Fibroblast of skin of scalp (primary cell): ENCODE measurements at places on chromosomes 12 and 14.

DNA sequence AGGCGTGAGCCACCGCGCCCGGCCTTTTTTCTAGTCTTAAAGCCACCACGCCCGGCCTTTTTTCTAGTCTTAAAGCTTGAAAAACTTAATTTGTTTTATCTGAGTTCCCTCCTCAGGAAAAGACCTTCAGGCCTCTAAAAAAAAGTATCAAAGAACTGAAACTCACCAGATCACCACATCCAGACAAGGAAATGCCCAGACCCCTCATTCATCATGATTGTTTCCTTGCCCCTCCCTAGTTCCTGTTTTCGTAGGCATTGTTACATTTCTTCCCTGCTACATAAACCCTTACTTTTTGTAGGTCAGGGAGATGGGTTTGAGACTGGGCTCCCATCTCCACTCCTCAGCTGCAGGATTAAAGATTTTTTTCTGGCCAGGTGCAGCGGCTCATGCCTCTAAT lies 21.1 kb upstream of the VWF start:
- DNase-seq: no peak

GRCh38 chr12:51424094-51424661 lies 453 bp upstream of the SLC4A8 start:
- no peak for DNase-seq

GRCh38 chr14:33589334-33589733 lies 361.5 kb downstream of the EGLN3 start:
- peak; percentile 45 for DNase-seq

- no peak for DNase-seq
These were observed 7.8 kb downstream of the AKT1 start for GRCh38 chr14:104787736-104788135.

- DNase-seq: no peak
These were observed 22.3 kb downstream of the DEGS2 start for GRCh38 chr14:100137173-100137572.

- peak; percentile 53 for DNase-seq
These were observed 467.8 kb downstream of the MDGA2 start for GRCh38 chr14:47207617-47208016.

DNA sequence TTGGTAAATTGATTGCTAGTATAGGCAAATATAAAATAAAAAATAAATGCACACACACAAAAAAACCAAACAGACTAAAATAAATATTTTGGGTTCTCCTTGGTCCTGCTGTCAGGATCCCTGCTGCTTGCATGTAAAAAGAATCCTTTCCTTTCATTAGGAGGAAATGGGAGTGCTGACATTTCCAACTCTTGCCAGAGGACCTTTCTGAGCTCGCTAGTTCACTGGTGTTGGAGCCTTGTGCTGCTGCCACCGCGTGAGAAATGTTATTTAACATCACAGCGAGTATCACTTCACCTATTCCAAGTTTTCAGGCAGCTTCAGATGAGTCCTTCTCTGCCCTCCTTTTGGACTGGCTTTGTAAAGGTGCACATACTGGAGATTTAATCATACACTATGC lies 358.9 kb downstream of the NPAS3 start:
- DNase-seq: no peak

DNA sequence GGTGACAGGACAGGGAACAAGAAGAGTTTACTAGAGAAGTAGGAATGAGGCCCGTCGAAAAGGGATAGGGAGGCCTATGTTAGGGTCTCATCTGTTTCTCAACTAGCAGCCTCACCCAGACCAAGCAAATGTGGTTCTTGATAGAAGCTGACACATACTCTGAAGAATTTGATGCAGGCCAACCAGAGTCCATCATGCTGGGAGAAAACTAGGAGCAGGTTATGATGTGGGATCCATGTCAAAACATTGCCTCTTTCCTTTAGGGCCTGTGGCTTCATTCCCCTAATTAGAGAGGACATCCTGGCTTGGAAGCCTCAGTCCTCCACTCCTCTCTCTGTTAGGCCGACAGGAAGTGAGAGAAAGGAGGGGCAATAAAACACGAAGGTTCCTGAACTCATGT lies 122.8 kb downstream of the NTF3 start:
- DNase-seq: peak; percentile 94

DNA sequence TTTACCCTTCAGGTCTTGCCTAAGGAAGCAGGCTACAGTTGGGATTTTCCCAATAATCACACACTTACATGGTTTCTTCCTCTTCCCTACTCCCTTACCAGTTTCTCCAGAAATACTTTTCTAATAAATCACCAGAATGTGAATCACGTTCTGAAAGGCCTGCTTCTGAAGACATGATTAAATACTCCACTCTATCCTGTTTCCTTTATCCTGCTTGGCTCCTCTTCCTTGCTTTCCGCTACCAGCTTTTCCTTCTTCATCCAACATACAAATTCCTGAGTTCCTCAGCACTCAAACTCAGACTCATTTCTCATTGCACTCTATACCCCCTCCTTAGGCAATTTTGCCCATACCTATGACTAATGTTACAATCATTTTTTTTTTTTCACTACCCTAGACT lies 118.3 kb downstream of the MGAT4C start:
- DNase-seq: peak; percentile 79

DNA sequence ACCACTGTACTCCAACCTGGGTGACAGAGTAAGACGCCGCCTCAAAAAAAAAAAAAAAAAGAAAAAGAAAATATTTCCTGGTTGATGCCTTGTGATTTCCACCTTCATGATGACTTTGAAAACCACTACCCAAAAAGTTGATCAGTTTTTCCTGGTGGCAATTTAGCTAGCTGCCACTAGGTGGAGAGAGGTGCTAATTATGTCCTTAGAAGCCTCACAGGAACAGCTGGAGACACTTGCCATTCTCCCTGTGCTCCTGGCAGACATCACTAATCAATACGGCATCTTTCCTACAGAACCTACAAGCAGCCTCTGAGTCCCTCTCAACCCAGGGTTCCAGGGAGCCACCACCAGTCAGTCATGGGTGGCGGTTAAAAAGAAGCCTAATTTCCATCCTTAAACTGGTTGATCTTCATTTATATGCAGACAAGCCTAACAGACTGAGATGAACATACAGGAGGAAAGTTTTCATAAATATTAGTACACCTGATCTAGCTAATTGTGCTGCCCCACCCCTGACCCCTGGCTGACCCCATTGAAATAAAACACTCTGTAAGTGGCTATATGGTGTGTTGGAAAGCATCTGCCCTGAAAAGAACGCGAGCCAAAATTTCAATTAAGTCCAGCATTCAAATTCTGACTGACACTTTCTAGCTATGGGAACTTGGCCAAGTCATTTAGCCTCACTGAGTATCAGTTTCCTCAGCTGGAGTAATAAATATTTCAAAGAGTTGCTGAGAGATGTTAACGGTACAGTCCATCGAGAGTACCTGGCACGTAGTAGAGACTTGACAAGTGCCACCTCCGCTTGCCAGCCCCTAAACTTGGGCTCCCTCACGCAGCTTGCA lies 6.2 kb upstream of the OAS1 start:
- peak; percentile 40 for DNase-seq

- no peak for DNase-seq
These were observed 13.3 kb upstream of the NYNRIN start for GRCh38 chr14:24385524-24385923.

GRCh38 chr14:85617791-85618190 lies 87.8 kb downstream of the FLRT2 start:
- DNase-seq: peak; percentile 6

DNA sequence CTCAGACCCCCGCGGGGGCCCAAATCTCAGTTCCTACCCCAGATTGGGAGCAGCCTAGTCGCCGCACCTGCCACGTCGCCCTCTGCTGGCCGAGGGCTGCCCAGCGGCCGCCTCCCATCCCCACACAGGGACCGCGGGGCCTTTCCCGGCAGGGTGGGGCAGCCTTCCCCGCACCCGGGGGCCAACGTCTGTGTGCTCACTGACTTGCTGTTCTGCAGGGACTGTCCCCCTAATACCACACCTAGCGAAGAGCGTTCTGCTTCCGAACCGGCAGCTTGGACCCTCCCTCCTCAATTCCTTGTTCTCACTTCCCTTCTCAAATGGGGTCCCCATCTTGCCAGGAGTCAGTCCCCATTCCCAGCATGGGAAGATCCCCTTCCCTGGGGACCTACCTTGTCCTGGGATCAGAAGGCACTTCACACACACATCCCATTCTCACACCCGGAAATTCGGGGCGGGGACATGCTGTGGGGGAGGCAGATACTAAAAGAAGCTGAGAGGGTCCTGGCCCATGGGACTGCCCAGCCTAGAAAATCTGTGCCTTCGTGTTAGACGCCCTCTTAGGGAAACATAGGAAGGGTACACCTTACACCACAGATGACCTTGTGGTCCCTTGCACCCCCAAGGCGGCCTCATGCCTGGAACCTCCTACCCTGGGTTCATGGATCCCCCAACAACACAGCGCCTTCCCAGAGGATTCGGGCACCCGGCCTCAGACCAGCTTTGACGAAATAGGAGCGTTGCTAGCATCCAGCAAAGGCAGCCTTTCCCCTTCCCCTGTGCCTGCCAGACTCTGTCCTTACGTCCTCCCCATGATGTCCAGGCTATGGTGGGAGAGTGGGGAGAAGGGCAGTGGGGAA lies 16.4 kb downstream of the ACVRL1 start:
- DNase-seq: peak; percentile 28

GRCh38 chr12:20314328-20314727 lies 54.0 kb upstream of the PDE3A start:
- peak; percentile 87 for DNase-seq

GRCh38 chr14:62896932-62897456 lies 148.3 kb downstream of the KCNH5 start:
- no peak for DNase-seq

GRCh38 chr14:106222731-106223130 lies 696.3 kb downstream of the TMEM121 start:
- DNase-seq: no peak

DNA sequence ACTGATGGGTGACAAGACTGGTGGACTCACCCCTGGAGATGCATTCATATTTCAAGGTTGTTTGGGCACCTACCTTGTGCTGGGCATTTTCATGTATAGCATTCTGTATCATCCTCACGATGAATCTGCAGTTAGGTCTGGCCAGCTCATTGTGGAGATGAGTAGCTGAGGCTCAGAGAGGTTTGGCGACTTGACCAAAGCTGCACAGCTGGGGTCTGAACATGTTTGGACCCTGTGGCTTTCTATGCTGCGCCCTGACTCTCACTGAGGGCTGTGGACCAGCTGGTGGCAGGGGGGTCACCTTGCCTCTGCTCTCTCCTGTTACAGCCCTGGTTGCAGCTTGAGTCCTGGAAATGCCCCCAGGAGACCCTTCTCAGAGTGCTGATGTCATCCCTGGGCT lies 24.9 kb upstream of the CCDC63 start:
- DNase-seq: no peak

DNA sequence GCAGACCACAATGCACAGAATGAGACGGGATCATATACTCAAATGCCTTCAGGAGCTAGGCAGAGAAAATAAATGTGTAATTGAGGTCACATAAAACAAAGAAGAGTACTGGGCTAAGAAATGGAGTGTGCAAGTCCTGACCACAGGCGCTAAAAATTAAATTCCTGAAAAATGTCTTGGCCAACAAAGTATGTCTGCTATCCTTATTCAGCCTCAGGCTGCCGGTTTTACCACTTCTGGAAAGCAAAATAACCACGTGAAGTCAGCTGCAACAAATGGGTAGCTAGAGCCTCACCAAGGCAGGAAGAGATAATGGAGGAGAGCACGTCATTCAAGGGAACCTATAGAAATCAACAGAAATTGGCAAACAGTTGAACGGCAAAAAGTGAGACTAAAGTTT lies 3.1 kb downstream of the PYGL start:
- DNase-seq: peak; percentile 84

DNA sequence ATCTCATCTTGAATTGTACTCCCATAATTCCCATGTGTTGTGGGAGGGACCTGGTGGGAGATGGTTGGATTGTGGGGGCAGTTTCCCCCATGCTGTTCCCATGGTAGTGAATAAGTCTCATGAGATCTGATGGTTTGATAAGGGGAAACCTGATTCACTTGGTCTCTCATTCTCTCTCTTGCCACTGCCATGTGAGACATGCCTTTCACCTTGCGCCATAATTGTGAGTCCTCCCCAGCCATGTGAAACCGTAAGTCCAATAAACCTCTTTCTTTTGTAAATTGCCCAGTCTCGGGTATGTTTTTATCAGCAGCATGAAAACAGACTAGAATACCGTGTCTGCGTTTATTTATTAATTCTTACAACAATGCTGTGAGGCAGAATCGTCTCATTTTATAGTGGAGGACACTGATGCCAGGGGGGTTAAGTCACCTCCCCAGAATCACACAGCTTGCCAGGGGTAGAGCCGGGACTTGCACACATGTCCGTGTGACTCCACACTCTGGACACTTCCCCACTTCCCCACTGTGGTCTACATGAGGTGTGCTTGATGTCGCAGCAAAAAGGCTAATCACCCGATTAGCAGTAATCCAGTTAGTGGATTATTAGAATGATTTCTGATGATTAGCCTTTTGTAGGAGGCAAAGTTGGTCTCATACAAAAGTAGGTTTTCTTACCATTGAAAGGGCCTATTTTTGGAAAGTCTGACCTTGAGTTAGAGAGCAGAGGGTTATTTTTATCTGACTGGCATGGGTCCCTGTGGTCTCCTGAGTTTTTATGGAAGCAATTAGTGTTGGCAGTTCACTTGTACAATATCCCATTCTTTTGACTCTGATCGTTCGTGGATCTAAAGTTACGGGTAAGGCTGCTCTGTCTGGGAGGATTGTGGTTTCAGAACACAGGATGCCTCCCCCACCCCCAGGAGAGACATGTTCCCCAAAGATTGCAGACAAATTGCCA lies 47.4 kb upstream of the BCL7A start:
- no peak for DNase-seq

DNA sequence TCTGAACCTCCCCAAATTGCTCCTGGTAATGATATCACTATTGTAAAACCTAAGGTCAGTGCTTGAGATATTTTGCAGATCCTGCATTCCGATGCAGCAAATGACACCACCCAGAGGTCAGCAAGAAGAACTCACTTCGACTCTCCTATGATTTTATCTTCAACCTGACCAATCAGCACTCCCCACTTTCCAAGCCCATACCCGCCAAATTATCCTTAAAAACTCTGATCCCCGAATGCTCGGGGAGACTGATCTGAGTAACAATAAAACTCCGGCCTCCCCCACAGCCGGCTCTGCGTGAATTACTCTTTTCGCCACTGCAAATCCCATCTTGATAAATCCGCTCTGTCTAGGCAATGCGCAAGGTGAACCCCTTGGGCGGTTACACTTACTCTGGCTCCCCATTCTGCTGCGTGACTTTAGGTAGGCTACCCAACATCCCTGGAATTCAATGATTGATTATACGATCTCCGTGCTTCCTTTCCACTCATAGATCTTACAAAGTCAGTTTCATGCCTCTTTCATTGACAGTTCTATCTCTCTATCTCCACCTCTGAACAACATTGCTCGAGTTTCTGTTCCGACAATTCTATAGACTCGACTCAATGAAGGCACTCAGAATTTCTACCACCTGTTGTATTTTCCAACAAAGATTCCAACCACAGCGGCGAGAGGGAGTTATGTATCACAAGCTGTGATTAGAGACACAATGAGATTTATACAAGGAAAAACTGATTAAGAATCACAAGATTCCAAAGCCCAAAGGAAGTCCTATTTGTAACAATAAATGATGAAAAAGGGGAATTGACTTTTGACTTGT lies 939 bp downstream of the NPC2 start:
- peak; percentile 50 for DNase-seq

DNA sequence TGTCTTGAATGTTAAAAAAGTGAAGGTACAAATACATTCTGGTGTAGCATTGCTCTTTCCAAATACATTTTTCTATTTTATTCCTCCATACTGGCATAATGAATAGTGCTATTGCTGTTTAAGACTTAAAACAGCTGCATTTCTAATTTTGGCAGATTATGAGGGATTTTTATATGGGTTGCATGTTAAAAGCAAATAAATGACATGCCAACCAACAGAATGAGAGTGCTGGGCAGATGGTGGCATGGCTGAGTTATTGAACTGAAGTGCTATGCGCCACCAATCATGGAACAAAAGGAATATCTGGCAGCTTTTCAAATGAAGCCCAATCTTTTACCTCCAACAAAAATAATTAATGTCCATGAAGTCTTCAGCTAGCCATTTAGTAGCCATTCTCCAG lies 215.0 kb downstream of the PRKD1 start:
- no peak for DNase-seq
